ENCODE measurements at places on chromosomes 7 and 10. TPM values are rescaled to one million over a fixed set of nuclear protein-coding genes. Genes with fewer than 3 reads are reported as not detected.

GRCh38 chr7:52726493-52726892 lies 308.9 kb upstream of the POM121L12 start:
- DNase-seq, result no peak

CDH23 gene
- 0.17 TPM for total RNA-seq

DNA sequence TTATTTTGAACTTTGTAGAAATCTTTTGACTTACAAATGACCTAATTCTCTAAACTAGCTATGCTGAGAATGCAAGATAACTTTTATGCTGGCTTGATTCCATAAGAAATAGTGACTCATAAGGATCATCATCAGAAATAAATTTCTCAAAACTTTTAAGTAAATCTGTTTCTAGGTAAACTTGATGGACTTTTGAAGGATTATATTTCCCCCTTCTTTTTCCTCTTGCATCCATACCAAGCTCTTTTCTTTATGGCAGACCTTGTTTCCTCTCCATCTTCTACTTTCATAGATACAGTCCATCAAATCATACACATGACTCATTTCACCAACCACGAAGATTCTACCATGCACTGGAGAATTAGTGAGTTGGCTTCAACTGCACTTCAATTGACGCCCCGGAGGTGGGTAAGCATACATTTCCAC lies 336.3 kb downstream of the KCNMA1 start:
- peak; percentile 79 for DNase-seq

DNA sequence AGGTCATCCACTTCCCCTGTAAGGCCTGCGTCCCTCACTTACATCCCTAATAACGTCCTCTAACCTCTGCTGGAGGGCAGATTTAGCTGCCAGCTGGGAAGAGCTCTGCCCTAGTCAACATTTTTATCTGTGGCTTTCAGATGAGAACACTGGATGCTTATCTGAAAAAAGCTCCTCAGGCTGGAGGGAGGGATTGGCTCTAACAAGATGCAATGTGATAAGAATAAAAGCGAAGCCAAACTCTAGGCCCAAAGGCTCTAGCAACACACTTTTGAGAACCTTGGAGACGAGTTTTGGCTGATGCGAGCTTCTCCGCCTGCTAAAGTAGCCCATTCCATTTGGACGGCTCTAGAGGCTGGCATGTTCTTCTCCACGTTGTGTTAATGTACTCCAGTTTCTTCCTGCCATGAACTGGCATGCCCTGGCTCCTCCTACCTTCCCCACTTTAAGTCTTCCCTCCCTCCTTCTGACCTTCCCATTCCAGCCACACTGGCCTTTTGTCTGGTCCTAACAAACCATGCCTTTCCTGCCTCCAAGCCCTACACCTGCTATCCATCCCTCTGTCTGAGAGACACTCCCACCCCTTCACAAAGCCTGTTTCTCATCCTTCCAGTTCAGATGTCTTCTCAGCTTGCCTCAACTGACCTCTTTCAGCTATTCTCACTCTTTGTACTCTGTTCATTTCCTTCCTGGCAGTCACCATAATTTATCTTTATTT lies 62.5 kb upstream of the ATRNL1 start:
- no peak for DNase-seq

GRCh38 chr7:155594163-155594732 lies 47.9 kb upstream of the CNPY1 start:
- no peak for DNase-seq

HIP1 gene
- total RNA-seq, result 27.2 TPM

TMEM229A gene
- not detected for total RNA-seq

- DNase-seq, result peak; percentile 74
Measured at GRCh38 chr7:121187676-121188075, 141.1 kb upstream of the WNT16 start.

Data from fibroblast of lung (primary cell).